Stimulated activated CD8-positive, alpha-beta memory T cell treated with anti-CD3 and anti-CD28 coated beads, Interleukin-2, amount 100 ng/mL, for 48 hours (primary cell): ENCODE measurements at places on chromosomes 12 and 14.

DNA sequence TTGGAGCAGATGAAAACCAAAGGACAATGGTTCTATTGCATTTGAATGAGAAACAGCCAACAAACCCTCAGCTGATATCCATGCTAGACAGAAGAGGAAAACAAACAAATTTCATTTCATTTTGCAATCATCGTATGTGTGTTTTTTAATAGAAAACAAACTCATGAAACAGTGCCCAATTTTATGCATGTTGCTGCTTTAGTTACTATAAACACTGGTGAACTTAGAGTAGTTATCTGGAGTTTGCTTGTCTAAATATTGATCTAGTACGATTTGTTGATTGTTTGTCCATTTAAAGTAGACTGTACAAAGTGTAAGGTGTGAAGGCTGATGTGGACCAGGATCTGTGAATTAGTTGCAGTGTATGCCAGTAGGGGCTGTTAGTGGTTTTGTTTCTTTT lies 166.6 kb downstream of the KITLG start:
- no peak for DNase-seq

GRCh38 chr14:52235866-52236510 lies 31.5 kb upstream of the PTGDR start:
- DNase-seq, result no peak

GRCh38 chr14:61280526-61281185 lies 482 bp downstream of the TMEM30B start:
- DNase-seq, result peak; percentile 64

- peak; percentile 67 for DNase-seq
These were observed 10.1 kb downstream of the NDRG2 start for GRCh38 chr14:21014761-21015190.

GRCh38 chr12:124916374-124917134 lies 2.1 kb upstream of the UBC start:
- DNase-seq, result no peak

GRCh38 chr14:32727832-32728231 lies 210.8 kb upstream of the NPAS3 start:
- DNase-seq, result no peak

GRCh38 chr14:74257941-74258763 lies 18.9 kb downstream of the VSX2 start:
- no peak for DNase-seq

DNA sequence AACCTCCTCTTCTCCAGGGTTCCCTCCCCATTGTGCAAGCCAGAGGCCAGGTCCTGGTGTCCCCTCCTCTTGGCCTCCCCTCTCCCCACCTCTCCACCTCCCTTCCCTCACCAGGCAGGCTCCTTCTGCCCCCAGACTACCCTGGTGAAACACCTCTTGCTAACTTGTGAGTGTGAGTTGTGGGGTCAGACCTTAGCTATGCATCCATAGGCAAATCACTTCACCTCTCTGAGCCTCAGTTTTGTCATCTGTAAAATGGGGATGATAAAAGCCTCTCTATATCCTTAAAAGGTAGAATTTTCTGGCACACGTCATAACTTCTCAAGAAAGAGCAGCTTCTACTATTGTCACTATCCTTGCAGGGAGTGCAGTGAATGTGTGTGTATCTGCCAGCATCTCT lies 7.9 kb upstream of the DIO3 start:
- DNase-seq, result no peak

GRCh38 chr12:122452701-122453285 lies 30.3 kb upstream of the CLIP1 start:
- no peak for DNase-seq

DNA sequence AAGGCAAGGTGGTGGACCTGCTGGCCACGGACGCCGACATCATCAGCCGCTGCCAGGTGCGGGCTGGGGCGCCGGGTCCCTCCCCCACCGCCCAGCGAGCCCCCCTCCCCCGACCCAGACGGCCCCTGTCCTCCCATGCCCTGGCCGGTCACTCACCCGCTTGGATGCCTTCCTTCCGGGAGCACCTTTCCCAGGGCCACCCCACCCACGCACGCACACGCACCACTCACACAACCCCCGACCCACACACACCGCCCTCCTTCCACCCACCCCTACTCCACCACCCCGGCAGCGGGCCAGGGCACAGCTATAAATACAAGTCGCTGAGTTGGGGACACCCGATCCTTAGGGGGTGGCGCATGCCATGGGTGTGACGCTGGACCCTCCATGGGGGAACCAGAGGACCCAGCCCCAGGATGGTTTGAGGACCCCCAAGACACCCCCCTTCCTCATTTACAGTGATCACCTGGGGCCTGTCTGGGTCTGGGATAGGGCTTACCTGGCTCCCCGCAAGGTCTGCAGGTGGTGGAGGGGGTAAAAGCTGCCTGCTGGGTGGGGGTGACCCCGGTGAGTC lies 465 bp downstream of the ADSS1 start:
- no peak for DNase-seq

- no peak for DNase-seq
These were observed 3.1 kb downstream of the CEBPE start for GRCh38 chr14:23115918-23116317.

- no peak for DNase-seq
These were observed 2.3 kb downstream of the HIP1R start for GRCh38 chr12:122837306-122838265.

DNA sequence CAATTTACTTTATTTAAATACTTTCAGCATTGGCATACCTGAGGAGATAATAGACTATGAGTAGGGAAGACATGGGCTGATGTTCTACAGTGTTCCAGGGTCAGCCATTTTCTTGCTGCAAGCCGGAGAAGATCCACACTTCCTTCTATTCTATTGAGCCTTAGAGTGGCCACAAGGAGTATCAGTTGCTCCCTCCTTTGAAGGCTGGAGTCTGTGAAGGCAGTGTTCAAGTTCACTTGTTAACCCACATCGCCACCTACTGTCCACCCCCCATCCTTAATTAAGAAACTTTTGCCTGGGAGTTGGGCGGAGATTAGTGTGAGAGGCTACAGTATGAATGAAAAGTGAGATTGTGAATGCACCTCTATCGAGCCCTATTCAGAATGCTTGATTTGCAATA lies 666.6 kb downstream of the NRXN3 start:
- no peak for DNase-seq

DNA sequence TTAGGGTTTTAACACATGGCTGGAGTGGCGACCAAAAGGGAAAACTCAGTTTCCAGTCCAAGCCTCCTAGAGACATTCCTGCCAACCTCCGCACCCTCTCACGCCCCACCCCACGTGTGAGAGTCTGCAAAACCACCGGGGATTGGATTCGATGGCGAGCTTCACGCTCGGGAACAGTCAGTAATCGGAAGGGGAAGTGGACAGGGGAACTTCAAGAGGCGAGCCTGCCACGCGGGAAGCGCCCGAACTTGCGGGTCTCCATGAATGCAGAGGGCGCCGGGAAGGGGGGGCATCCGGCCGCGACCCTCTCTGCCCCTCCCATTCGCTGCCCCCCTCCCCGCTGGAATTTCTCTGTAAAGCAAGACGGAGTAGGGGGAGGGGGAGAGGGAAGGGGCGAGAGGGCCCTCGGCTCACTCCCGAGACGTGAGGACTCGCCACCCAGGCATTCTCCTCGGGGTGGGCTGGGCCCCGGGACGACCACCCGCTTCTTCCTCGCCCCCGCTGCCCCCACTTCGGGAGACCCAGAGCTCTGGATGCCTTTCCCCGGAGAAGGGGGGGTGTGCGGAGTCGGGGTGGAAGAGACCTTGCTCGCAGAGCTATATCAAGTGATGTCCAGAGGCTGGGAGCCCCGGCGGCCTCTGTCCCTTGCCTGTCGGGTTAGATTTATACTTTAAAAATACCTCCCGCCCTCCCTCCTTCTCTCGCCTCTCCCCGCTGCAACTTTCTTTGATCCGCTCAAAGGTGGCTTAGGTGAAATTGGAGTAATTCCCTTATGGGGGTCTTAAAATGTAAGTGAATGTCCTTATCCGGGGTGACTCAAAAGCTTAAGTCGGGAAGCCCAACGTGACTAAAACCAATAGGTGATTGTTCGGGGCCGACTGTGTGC lies 2.5 kb upstream of the CCND2 start:
- DNase-seq, result no peak

DNA sequence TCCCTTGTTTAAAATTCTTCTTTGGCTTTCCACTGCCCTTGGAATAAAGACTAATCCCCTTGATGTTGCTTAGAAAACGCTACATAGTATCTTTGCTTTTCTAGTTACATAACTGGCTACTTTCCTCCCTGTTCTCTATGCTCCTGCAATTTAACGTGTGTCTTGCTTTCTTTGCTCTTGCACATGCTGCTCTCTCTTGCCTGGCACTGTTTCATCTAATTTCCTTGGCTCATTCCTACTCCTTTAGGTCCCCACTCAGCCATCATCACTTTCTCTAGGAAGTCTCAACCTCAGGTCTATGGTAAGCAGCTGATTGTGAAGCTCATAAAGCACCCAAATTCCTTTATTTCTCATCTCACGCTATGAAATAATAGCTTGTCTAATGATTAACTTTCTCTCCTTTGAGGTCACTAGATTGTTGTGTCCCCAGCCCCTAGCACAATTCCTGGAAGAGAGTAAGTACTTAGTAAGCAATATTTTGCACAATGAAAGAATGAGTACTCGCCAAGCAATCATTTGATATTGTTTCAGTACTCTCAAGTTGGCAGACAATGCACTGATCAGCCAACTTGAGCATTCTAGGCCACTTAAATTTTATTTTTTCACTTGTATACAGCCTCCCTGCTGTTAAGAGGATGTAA lies 3.3 kb downstream of the ALDH6A1 start:
- no peak for DNase-seq

GRCh38 chr14:73463411-73463810 lies 5.1 kb upstream of the NUMB start:
- peak; percentile 27 for DNase-seq

DNA sequence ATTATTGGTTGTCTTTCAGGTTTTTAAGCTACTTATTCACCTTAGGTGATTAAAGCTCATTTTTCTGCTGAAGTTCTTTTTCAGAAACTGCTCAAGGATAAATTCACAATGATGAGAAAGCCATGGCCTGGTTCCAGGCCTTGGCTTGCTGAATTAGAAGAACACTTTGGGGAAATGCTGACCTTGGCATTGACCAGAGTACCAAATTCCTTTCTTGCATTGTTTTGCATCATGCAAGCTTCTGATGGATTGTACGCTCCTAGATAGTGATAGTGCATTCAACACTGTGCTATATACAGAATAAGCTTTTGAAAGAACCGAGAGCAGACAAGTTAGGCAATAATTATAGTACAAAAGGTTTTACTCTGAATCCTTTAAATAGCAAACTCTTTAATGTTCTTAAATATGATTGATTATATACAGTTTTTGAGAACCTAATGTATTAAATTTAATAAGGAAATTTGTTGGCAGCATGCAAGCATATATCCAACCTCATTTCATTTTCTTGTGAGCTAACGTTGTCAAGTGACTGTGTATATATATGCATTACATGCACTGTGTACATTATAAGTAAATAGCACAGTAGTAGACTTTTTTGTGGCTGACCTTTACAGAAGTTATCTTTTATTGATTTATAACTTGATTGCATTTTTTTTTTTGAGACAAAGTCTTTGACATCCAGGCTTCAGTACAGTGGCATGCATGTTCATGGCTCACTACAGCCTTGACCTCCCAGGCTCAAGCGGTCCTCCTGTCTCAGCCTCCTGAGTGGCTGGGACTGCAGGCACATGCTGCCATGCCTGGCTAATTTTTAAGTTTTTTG lies 99.2 kb downstream of the DIP2B start:
- no peak for DNase-seq

DNA sequence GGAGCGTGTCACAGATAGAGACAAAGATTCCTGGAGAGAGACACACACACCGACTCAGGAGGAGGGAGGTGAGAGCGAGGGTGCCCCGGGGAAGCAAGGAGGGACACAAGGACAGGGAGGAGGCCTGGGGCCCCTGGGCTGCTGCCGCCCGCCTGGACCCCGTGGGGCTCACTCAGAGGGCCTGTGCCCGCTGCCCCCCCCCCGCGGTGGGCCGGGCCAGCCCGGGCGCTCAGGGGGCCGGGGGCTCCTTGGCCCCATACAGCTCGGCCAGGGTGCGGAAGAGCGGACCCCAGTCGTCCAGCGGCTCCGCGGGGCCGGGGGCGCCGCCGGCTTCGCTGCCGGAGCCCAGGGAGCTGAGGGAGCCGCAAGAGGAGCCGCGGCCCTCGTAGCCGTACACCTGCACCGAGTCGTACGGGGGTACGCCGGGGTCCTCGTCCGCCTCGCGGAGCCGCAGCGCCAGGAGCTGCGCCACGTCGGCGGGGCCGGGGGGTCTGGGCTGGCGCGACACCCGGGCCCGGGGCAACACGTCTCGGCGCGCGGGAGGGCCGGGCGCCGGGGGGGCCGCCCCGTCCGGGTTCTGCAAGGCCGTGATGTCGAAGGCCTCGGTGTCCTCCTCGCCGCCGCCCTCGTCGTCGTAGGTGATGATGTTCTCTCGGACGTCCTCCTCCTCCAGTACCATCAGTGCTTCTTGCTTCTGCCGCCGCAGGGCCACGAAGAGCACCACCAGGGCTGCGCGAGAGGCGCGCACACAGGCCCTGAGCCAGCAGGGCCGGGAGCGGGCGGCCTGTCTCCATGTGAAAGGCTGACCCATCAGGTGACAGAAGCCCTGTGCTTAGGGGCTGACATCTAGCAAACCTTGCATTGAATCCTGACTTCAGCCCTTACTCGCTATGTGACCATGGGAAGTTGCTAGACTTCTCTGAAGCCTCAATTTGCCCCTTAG lies 6.0 kb downstream of the PSMB11 start:
- DNase-seq, result no peak

- DNase-seq, result no peak
These were observed 68.2 kb upstream of the MDM1 start for GRCh38 chr12:68400226-68400829.

DNA sequence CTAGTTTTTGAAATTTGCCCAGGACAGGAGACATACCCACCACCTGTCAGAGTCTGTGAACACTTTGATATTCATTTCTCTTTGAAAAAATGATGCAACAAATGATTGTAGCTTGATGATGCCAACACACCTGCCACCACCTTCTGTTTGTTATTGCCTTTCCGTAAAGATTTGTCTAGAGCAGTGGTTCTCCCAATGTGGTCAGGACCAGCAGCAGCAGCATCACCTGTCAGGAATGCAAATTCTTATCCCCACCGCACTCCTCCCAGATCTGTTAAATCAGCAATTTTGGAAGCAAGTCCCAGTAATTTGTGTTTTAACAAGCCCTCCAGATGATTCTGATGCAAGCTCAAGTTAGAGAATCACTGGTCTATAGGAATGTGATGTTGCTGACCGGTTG lies 9.9 kb downstream of the CCDC175 start:
- no peak for DNase-seq

DNA sequence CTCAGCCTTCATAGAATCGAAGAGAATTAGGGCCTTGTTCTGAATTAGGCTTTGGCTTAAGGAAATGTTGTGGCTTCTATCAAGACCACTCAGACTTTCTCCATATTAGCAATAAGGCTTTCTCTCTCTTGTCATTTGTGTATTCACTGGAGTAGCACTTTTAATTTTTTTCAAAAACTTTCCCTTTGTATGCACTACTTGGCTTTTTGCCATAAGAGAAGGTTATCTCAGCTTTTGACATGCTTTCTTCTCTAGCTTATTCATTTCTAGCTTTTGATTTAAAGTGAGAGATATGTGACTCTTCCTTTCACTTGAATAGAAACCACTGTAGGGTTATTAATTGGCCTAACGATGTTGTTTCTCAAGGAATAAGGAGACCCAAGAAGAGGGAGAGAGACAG lies 244.2 kb downstream of the GPHN start:
- DNase-seq, result no peak

GRCh38 chr14:48247977-48248376 lies 572.6 kb upstream of the MDGA2 start:
- DNase-seq, result no peak

- peak; percentile 21 for DNase-seq
These were observed 82.9 kb upstream of the STXBP6 start for GRCh38 chr14:25132732-25133422.
